ENCODE measurements at places on chromosomes 1 and 21. TPM values are rescaled to one million over a fixed set of nuclear protein-coding genes. Genes with fewer than 3 reads are reported as not detected.

RAB7B gene
- 1.1 TPM for total RNA-seq

CADM3 gene
- total RNA-seq: 0.14 TPM

DAB1 gene
- not detected for total RNA-seq

CDCA8 gene
- total RNA-seq: 47.7 TPM

C1orf210 gene
- not detected for total RNA-seq

KIF26B gene
- total RNA-seq: 0.05 TPM

ADAMTSL4 gene
- 6.9 TPM for total RNA-seq

S100A2 gene
- total RNA-seq: 24.6 TPM

Data from A549 treated with AZD2906 at 1 μM for 4 hours (cell line).